Stimulated activated CD4-positive, alpha-beta T cell treated with anti-CD3 and anti-CD28 coated beads, Interleukin-15, amount 100 ng/mL, for 1 hour (primary cell): ENCODE measurements at places on chromosomes 3 and 15.

DNA sequence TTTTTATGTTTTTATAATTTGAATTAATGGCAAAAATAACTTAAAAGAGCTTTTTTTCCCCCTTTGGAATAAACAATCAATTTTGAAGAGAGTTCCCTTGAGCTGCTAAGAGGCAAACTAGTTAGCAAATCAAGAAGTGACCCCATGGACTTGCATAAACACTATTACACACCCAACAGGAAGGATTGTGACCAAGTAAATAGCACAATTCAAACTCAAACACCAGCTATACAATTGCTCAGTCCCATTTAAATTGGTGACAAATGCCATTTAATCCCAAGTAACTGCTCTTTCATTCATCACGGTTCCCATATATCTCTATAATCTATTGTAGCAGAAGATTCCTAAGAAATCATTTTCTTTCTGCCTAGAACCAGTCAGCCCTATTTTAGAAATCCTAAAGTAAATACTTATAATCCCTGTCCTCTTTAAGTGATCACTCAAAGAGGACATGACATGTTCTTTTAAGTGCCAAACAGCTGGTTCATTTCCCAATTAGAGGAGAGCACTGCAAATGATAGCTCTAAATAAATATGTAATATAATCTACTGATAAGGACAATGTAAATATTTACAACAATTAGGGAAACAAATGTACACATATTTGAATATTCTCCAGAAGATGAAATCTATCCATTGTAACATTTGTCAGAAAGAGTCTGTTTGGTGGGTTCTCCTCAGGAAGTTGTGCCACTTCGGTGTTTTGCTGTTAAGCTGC is 137.8 kb upstream of the ADAMTS9 start:
- no peak for DNase-seq

DNA sequence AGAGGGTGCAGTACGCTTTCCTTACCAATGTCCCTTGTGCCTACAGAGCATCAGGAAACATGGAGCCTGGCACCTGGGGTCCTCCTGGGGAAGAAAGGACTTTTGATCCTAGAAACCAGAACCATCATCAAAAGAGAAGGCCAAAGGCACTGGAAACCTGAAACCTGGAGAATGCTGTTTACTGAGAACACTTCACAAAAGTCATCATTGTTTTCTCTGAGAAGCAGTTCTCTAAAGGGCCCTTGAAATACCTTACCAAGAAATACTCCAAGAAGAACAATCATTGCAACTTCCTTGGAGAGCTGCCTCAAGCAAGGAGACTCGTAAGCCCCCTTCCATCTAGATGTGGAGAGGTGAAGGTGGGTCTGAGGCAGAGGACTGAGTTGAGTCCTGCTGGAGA is 66.0 kb downstream of the TLE3 start:
- DNase-seq, result no peak

DNA sequence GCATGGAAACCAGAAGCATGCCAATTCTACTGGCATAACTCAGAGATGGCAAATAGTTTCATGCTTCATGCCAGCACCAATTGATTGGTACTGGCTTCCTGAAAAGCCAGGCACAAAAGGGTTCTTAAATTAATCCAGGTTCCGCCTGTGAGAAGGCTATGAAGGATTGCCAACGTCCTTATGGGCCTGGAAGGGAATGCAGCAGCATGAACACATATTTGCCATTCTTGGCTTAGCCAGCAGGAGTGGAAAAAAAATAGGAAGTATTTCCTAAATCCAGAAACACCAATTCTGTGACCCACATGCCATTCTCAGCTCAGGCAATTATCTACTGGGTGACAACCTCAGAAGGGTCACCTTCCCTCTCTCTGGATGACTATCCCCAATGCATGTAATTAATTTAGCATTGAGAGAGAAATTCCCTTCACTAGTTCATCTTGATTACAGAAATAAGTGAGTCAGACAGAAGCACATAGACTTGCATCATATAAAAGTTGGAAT is 36.0 kb downstream of the ADAMTS9 start:
- no peak for DNase-seq

- no peak for DNase-seq
Observed at GRCh38 chr3:158794936-158795518, 6.8 kb upstream of the MFSD1 start.

- no peak for DNase-seq
Observed at GRCh38 chr15:57090496-57090859, 172.0 kb downstream of the TCF12 start.

DNA sequence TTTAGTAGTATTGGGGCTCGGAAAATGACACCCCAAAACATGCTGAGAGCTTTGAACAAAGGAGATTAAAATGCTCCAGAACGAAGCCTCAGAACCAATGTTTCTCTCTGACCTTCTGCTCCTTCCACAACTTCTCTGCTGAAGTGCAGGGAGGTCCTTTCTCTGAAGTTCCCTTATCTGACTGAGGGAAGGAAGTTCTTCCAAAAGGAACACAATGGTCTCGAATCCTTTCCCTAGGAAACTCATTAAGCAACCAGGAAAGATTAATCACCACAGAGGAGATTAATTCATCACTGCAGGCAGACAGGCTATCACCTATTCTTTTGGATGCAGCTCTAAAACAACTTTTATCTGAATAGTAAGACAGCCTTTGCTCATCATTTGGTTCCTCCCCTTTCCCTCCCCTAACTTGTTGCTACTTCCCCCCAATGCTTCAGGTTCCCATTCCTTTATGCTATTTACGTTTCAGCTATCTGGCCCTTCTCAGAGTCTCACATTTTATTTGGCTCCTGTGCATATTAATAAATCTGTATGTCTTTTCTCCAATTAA is 18.2 kb upstream of the WDR49 start:
- no peak for DNase-seq

- DNase-seq, result no peak
Observed at GRCh38 chr3:40827942-40828688, 303.4 kb downstream of the ZNF621 start.

DNA sequence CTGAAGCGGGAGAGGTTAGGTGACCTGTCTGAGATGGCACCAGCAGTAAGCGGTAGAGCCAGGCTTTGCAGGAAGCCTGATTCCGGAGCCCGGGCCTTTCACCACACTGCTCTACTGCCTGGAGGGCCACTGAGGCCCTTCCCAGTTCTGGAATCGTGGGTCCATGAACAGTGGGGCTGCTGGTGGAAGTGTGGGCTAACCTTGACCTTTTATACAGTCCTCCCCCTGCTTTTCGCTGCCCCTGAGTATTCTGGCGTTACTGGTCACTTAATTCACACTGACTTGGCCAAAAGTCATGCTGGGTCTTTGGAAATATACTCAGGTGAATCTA is 2.6 kb upstream of the ABTB1 start:
- no peak for DNase-seq

DNA sequence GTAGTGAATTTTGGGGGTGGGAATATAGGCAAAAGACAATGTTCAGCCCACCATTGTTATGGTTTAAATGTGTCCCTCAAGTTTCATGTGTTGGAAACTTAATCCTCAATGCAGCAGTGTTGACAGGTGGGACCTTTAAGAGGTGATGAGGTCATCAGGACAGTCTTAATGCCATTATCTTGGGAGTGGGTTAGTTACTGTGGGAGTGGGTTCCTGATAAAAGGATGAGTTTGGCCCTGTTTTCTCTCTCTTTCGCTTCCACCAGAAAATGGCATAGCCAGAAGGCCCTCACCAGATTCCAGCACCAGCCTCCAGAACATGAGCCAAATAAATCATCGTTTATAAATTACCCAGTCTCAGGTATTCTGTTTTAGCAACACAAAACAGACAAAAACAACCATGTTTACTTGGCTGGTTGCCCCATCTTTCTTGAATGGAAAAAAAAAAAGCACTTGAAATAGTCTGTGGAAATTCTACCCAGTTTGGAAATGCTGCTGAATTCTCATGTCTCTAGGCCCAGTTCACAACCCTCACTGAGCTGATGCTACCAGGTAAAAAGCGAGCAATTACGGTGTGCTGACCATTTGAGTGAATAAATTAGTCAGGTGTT is 31.0 kb upstream of the MFSD1 start:
- no peak for DNase-seq

GRCh38 chr3:27165321-27165721 is 203.9 kb downstream of the NEK10 start:
- DNase-seq, result no peak

DNA sequence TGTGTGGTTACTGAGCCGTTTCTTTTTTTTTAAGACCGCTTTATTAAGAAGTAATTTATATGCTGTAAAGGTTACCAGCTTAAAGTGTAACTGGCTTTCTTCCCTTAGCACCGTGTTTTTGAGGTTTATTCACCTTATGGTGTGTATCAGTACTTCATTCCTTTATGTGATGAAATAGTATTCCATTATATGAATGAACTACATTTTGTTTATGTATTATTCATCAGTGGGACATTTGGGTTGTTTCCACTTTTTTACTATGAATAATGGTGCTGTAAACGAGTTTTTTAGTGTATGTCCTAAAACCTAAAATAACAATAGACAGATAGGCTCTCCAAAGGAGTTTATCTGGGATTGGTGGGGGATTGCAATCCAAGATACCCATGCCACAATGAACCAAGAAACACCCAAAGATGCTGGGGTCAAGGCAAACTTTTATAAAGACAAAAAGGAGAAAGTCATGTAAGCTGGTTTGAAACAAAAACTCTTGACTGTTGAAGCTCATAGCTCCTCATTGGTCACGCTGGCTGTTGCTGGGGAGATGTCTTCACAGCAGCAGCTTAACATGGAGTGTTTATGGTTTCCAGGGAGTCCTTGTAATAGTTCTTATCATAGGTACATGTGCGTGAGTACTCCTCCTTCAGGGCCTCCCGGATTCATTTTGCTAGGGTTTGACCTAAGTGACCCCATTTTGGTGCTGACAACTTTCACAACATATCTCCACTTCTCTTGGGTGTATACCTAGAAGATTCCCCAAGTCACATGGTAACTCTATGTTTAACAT is 16.0 kb downstream of the TM2D3 start:
- DNase-seq, result no peak

GRCh38 chr3:134749174-134749573 is 45.9 kb upstream of the EPHB1 start:
- DNase-seq, result no peak

DNA sequence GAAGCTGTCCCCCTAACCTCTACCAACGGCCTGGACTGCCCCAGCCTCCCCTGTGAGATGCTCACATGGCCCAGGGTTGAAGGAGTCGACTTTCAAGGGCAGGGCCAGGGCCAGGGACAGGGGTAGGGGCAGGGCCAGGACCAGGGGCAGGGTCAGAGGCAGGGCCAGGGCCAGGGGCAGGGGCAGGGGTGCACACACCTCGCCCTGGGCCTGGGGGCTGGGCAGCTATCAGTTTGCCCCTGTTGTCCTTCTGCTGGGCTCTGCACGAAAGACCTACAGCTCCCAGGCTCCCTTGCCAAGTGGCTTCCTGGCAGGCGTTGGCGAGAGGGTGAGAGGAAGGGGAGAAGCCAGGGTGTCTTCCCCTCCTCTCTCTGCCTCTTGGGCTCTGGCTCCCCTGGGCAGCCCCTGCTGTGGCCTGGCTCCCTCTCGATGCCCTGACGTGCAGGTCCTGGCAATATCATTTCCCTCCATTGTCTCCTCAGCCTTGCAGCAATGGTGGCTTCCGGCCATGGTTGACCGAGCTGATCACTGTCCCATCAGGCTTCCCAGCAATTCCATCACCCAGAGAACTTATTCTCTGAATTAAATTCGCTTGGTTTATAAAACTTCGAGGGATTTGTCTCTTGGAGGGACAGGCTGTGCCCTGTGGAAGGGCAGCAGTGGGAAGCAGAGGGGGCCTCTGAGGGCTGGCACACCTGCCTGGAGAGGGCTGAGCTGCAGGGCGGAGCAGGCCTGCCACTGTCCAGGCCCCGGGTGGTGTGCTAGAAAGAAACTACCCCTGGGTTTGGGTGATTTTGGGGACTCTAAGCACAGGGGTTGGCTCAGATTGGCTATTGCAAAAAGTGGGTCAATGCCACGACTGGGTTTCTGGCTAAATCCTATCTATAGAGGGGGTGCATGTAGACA is 13.9 kb downstream of the PRR23E start:
- no peak for DNase-seq

DNA sequence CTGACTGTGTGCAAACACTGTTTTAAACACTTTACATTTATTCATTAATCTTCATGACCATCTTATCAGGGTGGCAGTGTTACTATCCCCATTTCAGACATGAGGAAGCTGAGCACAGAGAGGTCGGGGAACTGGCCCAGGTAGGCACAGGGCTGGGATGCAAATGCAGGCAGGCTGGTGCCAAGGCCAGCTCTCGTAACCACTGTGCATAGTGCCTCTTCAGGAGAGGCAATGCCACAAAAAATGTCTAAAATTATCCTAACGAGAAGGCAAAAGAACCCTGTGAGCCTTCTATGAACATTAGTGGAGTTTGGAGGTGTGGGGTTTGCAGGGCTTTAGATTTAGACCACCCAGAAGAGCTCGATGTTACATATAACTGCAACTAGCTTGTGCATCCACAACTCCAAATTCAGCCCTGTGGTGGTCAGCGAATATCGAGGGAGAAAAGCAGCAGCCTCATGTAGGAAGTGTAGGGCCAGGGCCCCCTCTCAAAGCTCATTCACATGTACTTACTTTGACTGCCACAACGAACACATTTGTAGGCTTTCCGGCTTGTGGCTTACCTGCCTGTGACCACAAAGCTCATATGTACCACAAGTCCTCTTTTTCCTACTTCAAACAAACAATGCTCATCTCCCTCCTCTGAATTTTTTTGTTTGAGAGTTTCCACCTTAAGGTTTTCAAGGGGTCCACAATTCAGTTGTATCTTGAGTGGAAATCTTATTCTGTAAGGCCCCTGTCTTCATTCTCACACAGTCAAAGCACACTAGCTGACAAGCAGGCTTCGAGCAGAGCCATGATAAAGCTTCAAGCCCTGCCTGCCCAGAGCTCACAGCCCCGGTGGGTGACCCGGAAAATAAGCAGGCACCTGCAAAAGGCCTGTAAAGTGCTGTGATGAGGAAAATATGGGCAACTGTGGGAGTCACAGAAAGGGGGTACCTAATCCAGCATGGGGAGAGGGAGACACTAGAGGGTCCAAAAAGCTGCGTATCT is 722.9 kb upstream of the CFAP20DC start:
- no peak for DNase-seq

DNA sequence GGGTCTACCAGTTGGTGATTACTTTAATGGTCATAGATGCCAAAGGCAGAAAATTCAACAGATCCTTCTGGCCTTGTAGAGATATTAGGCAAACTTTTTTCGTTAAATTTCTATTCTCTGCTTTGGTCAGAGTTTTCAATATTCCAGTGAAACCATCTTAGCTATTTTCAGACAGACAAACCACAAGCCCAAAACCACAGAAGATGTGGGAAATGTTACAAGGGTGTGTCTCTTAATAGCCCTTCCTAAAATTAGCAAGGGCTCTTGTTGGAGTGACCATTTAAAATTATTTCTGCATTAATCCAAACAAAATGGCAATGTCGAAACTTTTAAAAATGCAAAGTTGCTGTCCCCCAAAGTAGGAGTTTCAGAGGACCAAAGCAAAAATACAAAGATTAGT is 102.8 kb downstream of the ARRDC4 start:
- no peak for DNase-seq

DNA sequence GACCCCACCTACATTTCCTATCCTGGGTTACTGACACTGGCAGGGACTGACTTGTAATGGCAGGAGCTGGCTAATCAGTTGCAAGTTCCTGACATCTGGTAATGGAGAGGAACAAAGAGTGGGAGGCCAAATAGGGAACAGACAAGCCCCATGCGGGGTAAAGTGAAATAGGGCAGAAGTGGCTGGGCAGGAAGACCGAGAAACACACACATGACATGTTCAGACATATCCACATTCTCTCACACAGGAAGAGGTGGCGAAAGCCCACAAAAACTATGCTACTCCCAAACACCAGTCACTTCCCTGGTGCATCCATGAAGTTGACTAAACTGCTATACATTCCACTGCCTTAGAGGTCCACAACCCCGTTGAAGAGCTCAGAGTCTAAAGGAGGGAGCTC is 394.1 kb upstream of the TBL1XR1 start:
- DNase-seq, result no peak
